ENCODE measurements at places on chromosomes 5 and 9.

DNA sequence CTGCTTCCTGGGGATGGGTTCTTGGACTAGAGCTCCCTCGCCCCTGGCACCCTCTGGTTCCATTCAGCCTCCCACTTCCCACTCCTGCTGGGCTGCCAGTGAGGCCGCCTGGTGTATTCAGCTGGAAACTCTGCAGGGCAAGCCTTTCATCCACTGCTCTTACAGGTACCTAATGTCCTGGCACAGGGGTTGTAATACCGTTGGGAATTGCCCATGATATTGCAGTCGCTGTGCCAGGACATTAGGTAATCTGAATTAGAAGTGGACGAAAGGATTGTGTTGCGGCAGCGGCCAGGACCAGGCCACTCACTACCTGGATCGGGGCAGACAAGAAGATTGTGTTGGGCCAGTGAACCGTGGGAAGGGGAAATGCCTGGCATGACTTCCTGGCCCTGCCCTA is 13.1 kb downstream of the TMOD1 start:
- no peak for DNase-seq

GRCh38 chr9:36772449-36773403 is 200.0 kb downstream of the MELK start:
- no peak for DNase-seq

DNA sequence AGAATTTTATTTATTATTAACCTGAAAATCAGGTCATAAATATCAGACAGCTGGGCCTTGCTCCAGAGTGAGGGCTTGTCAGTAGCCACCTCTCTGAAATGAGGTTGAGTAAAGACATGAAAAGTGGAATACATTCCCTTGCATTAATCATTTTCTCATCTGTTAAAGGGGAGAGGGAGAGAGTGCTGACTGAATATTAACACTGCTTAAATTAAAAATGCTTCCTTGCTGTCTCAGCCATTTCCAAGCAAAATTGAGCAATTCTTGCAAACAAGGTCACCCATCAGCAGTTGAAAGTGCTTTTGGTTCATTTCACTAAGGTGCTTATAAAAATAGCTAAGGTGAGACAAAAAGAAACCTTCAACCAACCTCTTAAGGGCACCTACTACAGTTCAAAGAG is 102.8 kb downstream of the CMYA5 start:
- no peak for DNase-seq

- DNase-seq, result no peak
These were observed 795.0 kb downstream of the DTWD2 start for GRCh38 chr5:118193194-118193905.

- DNase-seq, result no peak
These were observed 1.6 kb upstream of the SUB1 start for GRCh38 chr5:32583582-32584232.

DNA sequence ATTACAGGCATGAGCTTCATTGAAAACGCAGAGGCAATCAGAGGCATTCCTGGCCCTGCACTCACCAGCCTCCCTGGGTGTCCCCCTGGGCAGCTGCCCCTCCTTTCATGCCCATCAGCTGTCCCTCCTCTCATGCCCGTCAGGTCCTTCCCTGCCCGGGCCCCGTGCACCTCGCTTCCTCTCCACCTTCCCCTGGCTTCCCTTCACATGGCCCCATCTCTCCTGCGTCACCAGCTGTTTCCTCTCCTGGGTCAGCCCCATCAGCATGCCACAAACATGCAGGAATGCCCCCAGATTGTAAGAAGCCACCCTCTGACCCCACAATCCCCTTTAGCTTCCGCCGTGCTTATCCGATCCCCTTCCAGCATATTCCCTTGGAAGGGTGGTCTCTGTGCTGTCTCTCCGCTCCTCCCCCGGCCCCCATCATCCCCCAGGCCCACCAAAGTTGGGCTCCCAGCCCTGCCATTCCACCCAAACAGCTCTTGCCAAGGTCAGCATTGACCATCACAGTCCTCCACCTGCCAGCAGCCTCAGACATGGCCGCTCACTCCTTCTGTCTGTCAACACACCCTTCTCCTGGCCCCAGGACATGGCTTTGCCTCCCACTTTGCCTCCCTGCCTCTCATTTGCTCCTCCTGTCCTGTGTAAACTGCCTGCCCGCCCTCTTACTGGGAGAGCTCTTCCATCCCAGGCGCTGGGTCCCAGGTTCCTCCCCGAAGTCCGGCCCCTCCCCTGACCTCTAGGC is 98.6 kb upstream of the IER5L start:
- no peak for DNase-seq

DNA sequence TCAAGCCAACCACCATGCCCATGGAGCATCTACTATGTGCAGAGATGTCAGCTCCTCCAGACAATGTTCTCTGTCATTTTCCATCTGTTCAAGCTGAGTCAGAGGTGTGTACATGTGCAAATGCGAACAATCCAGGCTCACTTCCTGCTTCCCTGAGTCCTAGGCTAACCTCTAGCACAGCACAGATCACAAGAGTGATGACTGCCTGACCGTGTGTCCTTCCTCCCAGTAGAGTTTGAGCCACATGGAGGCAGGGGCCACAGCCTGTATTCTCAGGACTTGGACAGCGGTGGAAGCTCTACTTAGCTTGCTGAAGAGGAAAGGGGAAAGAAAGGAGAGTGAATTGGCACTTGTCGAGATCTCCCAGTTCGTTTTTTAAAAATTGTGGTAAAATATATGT is 87.2 kb downstream of the KCNIP1 start:
- DNase-seq, result no peak

GRCh38 chr9:35237311-35237710 is 75.5 kb downstream of the UNC13B start:
- DNase-seq, result no peak

DNA sequence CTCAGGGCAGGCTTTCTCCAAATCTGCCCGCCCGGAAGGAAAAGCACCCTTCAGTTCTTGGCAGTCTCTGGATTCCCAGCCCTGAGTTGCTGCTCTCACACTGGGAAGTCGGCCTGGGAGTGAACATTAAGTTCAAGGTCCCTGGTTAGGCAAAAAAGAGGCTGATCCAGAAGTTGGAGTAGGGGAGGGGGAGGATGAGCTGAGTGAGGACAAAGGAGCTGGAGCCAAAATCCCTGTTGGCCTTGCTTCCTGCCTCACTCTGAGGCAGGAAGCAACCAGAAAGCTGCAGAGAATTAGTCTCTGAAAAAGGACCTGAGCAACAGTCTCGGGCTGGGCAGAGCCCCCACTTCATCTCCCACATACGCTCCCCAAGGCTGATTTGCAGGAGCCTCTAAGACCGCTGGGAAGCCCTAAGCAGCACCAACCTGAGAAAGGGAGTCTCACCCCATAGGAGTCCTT is 15.0 kb upstream of the RPS14 start:
- DNase-seq, result no peak

DNA sequence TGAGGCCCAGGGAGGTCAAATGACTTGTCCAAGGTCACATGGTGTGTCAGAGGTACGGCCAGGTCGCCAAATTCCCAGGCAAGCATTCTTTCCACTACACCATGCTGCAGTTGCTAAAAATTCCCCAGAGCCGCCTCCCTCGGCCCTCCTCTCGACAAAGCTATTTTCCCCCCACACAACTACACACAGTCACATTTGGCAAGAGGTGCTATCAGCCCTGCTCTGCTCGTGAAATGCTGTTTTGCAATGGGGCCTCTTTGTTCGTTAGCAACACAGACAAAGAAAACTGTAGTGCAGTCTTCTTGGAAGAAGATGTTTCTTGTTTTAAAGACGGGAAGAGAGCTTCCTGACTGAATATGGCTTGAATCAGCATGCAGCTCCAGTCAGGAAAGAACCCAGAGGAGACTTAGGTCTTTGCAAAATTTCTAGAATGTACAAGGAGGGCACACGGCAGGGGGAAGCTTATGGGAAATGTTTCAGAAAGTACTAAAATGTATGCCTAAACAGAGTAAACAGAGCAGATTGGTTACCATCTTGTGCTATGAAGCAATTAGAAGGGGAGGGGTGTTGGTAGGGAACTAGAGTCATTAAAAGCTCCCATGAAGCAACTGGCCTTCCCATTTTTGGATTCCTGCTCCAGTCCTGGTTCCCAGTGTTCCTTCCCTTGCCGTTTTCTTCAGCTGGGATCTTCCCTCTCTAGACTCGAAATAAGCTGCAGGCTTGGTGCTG is 14.2 kb downstream of the SLIT3 start:
- DNase-seq, result no peak

Data from stimulated activated CD4-positive, alpha-beta T cell treated with anti-CD3 and anti-CD28 coated beads, TNF-alpha, amount 100 ng/mL, for 48 hours (primary cell).